Small intestine (tissue), 16 donors: ENCODE measurements at places on chromosomes 5 and 9. TPM values are rescaled to one million over a fixed set of nuclear protein-coding genes. Genes with fewer than 3 reads are reported as not detected.

GRCh38 chr5:11853140-11853539 lies 51.1 kb downstream of the CTNND2 start:
- no peak overlapping the region for H3K4me3 ChIP-seq
- DNase-seq = no peak
- no peaks in the 10 kb centered on the region for H3K27me3 ChIP-seq
- H3K36me3 ChIP-seq = no peaks in the 10 kb centered on the region
- H3K27ac ChIP-seq = no peak overlapping the region

GRCh38 chr5:44336708-44337107 lies 52.5 kb downstream of the FGF10 start:
- H3K27me3 ChIP-seq = no peaks in the 10 kb centered on the region
- no peak overlapping the region for H3K27ac ChIP-seq
- no peak overlapping the region for H3K4me3 ChIP-seq
- DNase-seq = no peak
- no peaks in the 10 kb centered on the region for H3K36me3 ChIP-seq

- DNase-seq = no peak
- no peak overlapping the region for H3K4me3 ChIP-seq
- H3K27me3 ChIP-seq = no peaks in the 10 kb centered on the region
- no peaks in the 10 kb centered on the region for H3K36me3 ChIP-seq
- no peak overlapping the region for H3K27ac ChIP-seq
Measured at GRCh38 chr9:20186823-20187222, 398.0 kb upstream of the SLC24A2 start.

- no peak overlapping the region for H3K27ac ChIP-seq
- no peak overlapping the region for H3K4me3 ChIP-seq
- H3K27me3 ChIP-seq = no peaks in the 10 kb centered on the region
- H3K36me3 ChIP-seq = no peaks in the 10 kb centered on the region
Measured at GRCh38 chr9:18023332-18023731, 444.5 kb downstream of the SH3GL2 start.

DNA sequence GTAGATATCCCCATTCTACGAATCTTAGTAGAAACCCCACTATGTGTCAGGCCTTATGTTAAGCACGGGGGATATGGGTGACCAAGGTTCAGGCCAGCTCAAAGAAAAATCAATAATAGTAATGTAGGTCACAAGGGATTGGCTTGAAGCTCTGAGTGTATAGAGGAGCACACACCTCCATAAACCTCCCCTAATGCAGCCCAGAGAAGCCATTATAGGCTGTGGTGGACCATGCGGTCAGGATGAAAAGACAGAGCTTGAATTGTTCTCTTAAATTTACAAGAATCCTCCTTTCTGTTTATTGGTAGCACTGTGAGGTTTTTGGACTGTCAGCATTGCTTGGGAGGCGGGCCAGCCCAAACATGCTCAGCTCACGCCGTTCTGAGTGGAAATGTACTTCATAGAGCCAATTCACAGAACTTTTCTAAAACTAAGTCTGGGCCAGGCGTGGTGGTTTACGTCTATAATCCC lies 9.1 kb downstream of the PDE6A start:
- no peaks in the 10 kb centered on the region for H3K36me3 ChIP-seq
- H3K27me3 ChIP-seq = no peaks in the 10 kb centered on the region
- H3K27ac ChIP-seq = no peak overlapping the region
- no peaks in the 10 kb centered on the region for H3K4me1 ChIP-seq

DNA sequence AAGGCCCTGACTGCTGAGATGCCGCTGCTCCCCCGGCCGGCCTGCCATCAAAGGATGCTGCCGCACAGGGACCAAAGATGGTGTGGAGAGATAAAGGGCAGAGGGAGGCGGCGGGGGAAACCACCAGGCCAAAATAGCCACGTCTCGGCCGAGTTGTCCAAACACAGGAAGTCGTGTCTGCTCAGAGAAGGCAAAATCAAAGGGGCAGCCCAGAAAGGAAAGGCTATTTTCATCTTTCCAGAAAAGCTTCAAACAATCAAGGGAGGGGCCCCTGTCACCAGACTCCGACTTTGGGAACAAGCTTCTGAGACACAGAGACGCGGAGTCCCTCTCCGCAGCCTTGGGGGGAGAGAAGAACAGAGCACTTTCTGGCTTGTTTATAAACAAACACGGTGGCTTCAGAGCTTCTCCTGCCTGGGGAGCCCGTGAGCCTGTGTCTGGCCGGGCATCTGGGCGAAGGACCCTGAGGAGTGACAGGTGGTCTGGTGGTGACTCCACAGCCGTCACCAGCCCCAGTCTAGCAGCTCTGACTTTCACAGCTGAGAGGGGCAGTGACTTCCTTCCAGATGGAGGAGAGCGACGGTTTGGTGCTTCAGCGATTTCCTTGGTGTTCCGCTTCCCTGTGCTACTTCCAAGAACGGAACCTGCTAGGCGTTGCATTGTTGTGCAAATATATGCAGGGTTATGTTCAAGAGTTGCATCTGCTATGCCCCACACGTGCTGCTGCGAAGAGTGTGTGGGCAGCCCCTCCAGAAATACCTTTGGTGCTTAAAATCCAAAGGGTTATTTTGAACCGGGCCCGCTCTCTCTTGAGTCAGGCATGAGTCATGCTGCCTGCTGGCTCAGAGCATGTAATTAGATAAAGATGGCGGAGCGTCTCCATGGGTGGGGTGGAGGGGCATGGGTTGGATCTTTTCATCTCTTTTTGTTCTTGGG lies 24.0 kb downstream of the ADAMTSL2 start:
- H3K4me1 ChIP-seq = no peaks in the 10 kb centered on the region
- H3K27me3 ChIP-seq = no peaks in the 10 kb centered on the region
- H3K4me3 ChIP-seq = no peak overlapping the region
- no peaks in the 10 kb centered on the region for H3K36me3 ChIP-seq
- DNase-seq = no peak

GRCh38 chr5:129906177-129906887 lies 2.1 kb downstream of the CHSY3 start:
- no peaks in the 10 kb centered on the region for H3K36me3 ChIP-seq
- peak overlapping the region; percentile 29 for H3K4me3 ChIP-seq
- no peak overlapping the region for H3K27ac ChIP-seq
- peaks cover 13% of the 10 kb centered on the region for H3K4me1 ChIP-seq

GRCh38 chr5:93130624-93131490 lies 450.2 kb downstream of the NR2F1-AS1 start:
- no peak overlapping the region for H3K27ac ChIP-seq
- DNase-seq = no peak
- no peaks in the 10 kb centered on the region for H3K27me3 ChIP-seq
- no peaks in the 10 kb centered on the region for H3K4me1 ChIP-seq
- H3K4me3 ChIP-seq = no peak overlapping the region

GRCh38 chr9:3205421-3206095 lies 320.2 kb downstream of the RFX3 start:
- peaks cover 2% of the 10 kb centered on the region for H3K27me3 ChIP-seq
- H3K27ac ChIP-seq = no peak overlapping the region
- no peak overlapping the region for H3K4me3 ChIP-seq
- no peak for DNase-seq
- H3K36me3 ChIP-seq = no peaks in the 10 kb centered on the region

- H3K4me1 ChIP-seq = no peaks in the 10 kb centered on the region
- no peaks in the 10 kb centered on the region for H3K36me3 ChIP-seq
- H3K4me3 ChIP-seq = no peak overlapping the region
- DNase-seq = no peak
Measured at GRCh38 chr5:31680528-31680927, 41.6 kb downstream of the PDZD2 start.

- no peak for DNase-seq
- H3K27me3 ChIP-seq = no peaks in the 10 kb centered on the region
- H3K4me3 ChIP-seq = no peak overlapping the region
- H3K36me3 ChIP-seq = peaks cover 1% of the 10 kb centered on the region
Measured at GRCh38 chr5:96671441-96671840, 9.3 kb downstream of the CAST start.

DNA sequence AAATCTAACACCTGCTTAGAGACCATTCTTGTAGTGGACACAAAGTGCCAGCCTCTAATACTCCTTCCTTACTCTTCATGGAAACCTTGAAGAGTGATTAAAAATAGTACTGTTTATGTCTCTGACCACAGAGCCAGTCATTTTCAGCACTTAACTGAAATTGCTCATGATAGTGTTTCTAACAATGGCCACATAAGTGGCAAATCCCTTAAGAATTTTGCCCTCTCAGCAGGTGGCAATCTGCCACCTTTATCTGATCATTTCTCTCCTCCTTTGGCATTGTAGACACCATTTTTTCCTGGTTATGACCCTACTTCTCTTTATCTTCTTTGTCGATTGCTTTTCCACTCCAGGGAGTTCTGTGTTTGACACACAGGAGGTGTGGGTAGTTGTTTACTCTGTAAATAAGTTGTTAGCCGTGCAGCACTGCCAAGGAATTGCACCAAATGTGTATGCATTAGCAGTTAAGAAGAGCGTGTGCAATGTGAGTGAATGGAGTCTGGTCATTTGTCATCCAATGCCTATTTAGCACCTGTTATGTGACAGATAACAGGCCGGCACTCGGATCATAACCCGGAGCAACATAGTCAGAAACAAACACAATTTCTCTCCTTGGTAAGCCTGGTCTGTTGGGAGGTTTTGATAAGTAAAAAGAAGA lies 36.8 kb upstream of the STARD4 start:
- no peaks in the 10 kb centered on the region for H3K4me1 ChIP-seq
- no peaks in the 10 kb centered on the region for H3K36me3 ChIP-seq
- no peaks in the 10 kb centered on the region for H3K27me3 ChIP-seq

DNA sequence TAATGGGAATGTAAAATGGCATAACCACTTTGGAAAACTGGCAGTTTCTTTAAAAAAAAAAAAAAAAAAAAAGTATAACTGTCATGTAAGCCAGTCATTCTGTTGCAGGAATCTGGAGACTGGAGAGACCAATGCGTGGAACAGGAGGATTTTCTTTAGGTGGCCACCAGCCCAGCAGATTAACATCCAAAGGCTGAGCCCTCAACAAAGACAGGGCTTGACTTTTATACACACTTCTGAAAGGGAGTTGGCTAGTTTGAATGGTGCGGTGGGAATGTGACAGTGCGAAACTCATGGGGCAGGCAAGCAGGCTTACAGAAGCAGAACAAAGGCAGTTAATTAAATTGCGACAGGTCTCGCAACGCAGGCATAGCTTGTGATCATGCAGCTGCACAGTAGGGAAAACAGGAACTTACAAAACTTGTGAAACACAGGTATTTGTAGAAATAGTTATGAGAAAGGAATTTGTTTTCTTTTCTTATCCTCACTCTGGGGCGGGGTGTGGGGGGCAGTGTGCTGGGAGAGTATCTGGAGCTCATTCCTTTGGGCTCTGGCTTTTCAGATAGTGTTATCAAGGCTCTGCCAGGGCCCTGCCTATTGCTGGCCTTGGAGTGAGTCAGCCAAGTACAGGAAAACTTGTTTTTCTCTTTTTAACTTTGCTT lies 12.0 kb downstream of the UIMC1 start:
- no peak overlapping the region for H3K27ac ChIP-seq
- no peaks in the 10 kb centered on the region for H3K27me3 ChIP-seq
- H3K4me1 ChIP-seq = no peaks in the 10 kb centered on the region
- no peaks in the 10 kb centered on the region for H3K36me3 ChIP-seq
- DNase-seq = peak; percentile 33
- no peak overlapping the region for H3K4me3 ChIP-seq

DNA sequence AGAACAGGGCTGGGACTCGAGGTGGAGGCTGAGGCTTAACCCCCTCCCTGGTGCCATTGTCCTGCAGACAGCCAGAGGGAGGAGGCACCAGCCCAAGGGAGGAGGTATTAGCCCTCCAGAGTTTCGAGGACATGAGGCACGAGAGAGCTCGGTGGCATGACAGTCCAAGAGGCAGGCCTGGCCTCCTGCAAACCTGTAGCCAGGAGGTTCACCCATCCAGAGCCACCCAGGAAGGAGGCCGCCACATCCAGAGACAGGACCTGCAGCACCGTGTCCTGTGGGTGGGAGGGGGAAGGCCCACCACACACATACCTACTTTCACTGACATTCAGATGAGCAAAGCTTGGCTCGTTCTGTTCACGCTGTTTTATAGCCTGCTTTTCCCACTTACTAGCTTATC lies 75.2 kb upstream of the ADAMTS2 start:
- H3K27me3 ChIP-seq = no peaks in the 10 kb centered on the region
- H3K4me3 ChIP-seq = no peak overlapping the region
- H3K27ac ChIP-seq = no peak overlapping the region

DNA sequence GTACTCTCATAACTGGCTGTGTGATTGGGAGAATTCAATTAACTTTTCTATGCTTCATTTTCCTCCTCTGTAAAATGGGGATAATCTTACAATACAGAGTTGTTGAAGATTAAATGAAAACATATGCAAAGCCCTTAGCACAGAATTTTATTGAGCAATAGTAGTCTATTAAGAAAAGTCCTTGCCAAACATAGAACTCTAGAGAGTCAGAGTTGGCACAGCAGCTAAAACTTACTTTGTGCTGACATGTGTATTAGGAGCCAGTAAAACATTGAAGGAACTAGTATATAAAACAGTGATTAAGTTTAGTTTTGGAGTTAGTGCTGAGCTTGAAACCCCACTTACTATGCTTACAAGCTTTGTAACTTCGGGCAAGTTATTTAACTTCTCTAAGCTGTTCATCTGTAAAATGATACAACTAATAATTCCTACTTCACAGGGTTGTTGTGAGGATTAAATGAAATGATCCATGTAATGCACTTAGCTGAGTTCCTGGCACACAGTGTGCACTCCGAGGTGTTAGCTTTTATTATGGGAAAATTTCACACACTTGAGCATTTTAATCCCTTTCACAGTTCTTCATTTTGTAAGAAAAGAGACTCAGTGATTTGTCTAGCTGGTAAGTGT lies 20.0 kb upstream of the GRIN3A start:
- H3K36me3 ChIP-seq = no peaks in the 10 kb centered on the region
- no peaks in the 10 kb centered on the region for H3K4me1 ChIP-seq
- H3K27me3 ChIP-seq = no peaks in the 10 kb centered on the region
- no peak overlapping the region for H3K27ac ChIP-seq

GRCh38 chr9:9921805-9922204 lies 691.0 kb downstream of the PTPRD start:
- no peaks in the 10 kb centered on the region for H3K27me3 ChIP-seq
- H3K4me3 ChIP-seq = no peak overlapping the region
- no peaks in the 10 kb centered on the region for H3K36me3 ChIP-seq
- peak; percentile 93 for DNase-seq

DNA sequence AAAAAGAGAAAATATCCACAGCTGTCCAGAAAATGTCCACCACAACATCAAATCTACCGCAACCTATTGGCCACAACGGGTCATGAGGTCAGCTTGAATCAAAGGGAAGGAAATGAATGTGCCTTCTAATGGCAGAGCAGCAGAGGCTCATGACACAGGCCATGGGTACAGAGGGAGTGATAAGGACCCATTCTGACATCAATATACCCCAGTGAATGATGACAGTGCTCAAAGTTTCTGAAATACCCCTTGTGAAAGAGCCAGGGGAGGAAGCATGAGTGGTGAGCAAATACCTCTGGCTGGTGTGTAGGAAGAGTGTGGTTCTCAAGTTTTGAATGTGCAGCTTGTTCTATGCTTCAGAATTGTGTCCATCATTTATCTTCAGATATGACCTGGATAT lies 348.2 kb downstream of the IRX1 start:
- H3K27ac ChIP-seq = no peak overlapping the region
- H3K27me3 ChIP-seq = no peaks in the 10 kb centered on the region
- H3K4me3 ChIP-seq = no peak overlapping the region
- no peak for DNase-seq

GRCh38 chr5:172550096-172550765 lies 90.8 kb upstream of the NEURL1B start:
- no peak for DNase-seq
- peaks cover under 1% of the 10 kb centered on the region for H3K27me3 ChIP-seq
- no peak overlapping the region for H3K4me3 ChIP-seq

The GLRA1 gene
- not detected for polyA plus RNA-seq

The FBXL7 gene
- polyA plus RNA-seq = 1.9 TPM

The ENTPD2 gene
- polyA plus RNA-seq = 5.5 TPM

The GAS1 gene
- polyA plus RNA-seq = 2.3 TPM

The ZNF883 gene
- 0.67 TPM for polyA plus RNA-seq

The BTNL8 gene
- polyA plus RNA-seq = 104 TPM

The NPR3 gene
- 6.8 TPM for polyA plus RNA-seq

The DPM2 gene
- 33.0 TPM for polyA plus RNA-seq

The CD180 gene
- 0.55 TPM for polyA plus RNA-seq

The AQP7 gene
- 33.2 TPM for polyA plus RNA-seq

The ITK gene
- 1.0 TPM for polyA plus RNA-seq

The DRD1 gene
- not detected for polyA plus RNA-seq

The CARD19 gene
- 44.9 TPM for polyA plus RNA-seq

The THG1L gene
- 14.3 TPM for polyA plus RNA-seq
